ENCODE measurements at places on chromosomes 11 and 22.

- no peak for DNase-seq
Observed at GRCh38 chr22:50542416-50542927, 3.2 kb upstream of the KLHDC7B start.

DNA sequence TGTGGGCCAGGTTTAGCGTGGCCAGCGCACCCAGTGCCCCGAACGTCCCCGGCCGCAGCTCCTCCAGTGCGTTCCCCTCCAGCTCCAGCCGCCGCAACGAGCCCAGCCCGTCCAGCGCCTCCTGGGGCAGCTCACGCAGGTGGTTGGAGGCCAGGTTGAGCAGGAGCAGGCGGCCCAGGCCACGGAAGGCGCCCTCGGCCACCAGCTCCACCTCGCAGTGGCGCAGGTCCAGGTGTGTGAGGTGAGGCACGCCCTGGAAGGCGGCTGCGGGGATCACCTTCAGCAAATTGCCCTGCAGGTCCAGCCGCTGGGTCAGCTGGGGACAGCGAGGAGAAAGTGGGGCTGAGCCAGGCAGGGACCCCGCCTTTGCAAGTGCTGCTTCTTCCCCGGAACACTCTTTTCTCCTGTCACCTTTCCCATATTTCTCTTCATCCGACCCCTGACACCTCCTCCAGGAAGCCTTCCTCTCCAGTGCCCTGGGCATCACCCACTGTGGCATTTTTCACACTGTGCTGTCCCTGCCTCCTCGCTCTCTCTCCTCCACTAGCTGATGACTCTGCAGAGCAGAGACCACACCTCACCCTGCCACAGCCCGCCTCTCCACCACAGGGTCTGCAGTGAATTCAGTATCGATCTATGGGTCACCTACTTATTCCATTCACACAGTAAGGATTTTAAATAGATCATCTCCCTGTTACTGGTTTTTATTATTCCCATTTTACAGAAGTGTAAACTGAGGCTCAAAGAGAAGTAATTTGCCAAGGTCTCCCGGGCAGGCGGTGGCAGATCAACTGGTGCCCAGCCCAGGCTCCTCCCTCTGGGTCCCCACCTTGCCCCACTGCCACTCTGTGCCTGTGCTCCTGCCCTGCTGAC, 1.9 kb downstream of the CHADL start:
- DNase-seq, result no peak

DNA sequence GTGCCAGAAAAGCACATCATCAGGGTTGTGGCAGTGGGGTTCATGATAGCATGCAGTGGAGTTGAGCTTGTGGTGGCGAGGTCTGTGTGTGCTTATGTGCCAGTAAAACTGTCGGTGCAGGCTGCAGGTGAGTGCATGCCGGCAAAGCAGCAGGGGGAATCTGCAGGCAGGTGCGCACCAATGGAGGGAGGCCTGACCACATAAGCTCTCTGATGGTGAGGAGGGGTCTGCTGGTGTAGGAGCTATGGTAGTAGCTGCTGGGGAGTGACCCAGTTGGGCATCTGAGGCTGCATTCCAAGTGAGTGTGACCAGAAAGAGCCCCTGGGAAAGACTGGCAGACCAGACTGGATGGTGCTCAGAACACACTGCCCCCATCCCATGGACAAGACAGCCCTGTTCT, 121.5 kb downstream of the CNTN5 start:
- DNase-seq, result no peak

- DNase-seq, result no peak
Observed at GRCh38 chr22:39524089-39524752, 3.9 kb downstream of the ATF4 start.

DNA sequence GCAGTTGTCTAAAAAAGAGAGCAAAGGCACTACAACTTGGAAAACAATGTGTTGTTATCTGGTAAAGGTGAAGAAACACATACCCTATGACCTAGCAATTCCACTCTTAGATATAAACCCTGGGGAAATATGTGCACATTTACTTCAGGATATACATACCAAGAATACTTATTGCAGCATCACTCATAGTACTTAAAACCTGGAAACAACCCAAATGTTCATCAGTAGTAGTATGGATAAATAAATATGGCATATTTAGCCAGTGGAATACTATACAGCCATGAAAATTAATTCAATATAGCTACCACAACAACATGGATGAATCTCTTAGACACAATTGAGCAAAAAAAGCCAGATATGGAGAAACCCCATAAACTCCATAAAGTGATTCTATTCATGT, 26.1 kb upstream of the MICAL2 start:
- DNase-seq, result no peak

GRCh38 chr11:114316980-114317786, 21.0 kb downstream of the NNMT start:
- DNase-seq, result no peak

DNA sequence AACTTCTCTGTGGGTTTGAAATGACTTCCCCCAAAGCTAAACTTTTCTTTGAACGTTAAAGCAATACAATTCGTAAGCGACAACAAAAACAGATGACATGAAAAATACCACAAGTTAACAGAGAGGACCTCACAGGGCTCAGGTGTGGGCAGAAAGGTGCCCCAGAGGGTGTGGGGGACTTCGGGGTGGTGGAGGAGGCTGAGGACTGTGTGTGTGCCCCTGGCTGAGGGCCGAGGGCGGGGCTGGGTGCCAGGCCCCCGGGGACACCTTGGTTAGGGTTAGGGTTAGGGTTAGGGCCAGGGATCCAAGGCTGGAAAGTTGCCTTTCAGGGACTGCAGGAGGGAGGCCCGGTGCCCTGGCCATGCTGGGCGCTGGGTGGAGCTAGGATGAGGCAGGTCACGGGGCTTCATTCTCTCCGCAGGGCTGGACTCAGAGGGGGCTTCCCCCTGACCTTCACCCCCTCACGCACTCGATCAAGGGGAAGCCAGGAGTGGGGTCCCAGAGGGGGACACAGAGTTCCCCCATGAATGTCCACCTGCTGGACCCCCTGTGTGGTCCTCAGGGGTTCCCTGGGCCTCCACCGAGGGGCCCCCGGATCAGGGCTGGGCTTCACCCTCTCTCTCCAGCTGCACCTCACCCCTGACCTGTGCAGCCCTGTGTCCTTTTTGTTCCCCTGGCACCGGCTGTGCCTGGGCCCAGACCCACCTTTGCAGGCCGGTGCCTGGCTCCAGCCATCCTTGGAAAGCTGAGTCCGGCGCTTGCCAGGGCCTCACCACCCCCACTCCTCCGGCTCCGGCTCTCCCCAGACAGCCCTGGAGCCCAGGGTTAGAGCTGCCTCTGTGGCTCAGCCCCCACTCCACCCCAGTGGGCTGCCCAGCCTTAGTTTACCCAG, 7.0 kb downstream of the TNNI2 start:
- DNase-seq, result peak; percentile 58

GRCh38 chr11:55607545-55607944, at the start of gene OR4C11:
TSS of gene OR4C11 (minus strand) at chr11:55607645. CDS start at chr11:55604373, 3,272 bp downstream.
- no peak for DNase-seq

DNA sequence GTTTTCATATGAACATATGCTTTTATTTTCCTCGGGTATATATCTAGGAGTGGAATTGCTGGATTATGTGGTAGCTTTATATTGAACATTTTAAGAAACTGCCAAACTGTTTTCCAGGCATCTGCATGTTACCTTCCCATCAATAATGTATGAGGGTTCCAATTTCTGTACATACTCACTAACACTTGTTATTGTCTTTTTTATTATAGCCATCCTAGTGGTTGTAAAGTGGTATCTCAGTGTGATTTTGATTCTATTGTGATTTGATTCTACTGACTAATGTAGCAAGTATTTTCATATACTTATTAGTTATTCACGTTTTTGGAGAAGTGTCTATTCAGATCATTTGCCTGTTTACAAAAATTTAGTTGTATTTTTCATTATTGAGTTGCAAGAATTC, 2.0 kb downstream of the ANO5 start:
- DNase-seq, result no peak

DNA sequence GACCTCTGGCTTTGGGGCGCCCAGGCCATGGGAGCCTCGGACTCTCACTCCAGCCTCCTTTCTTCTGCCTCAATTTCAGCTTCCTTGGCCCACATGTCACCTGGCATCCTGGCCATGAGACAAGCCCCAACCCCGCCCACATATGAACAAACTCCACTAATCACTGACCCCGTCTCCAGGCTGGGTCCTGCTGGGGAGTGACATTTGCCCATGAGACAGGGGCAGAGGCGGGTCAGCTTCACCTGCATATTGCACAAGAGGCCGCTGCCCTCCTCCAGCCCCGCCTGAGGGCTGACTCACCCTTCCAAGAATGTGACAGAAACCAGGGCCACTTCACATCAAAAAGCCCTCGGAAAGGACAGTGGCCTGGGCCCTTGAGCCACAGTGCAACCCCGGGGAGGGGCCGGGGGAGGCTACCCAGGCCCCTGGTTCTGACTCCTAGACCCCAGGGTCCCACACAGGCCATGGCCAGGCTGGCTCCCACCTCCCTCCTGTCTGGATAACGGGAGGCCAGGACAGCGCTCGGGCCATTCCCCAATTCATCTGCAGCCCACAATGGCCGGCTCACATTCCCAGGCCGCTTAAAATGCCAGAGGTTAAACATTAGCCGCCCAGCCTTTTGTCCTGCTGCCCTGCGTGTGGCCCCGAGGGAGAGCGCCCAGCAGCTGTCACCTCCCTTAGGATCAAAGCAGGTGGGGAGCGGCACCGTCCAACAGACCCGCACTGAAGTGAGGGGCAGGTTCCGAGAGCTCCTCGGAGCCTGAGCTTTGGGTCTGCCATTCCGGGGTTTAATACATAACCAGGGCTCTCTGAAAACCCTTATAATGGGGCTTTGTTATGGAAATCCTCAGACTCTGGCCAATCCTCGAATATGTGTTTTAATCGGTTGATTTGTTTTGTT, 42.3 kb downstream of the TRMU start:
- no peak for DNase-seq

Measured in CD4-positive, alpha-beta T cell treated with Interleukin-12 subunit alpha and Interleukin-12 subunit beta, for 1 hour (primary cell).